8988T (cell line): ENCODE measurements at places on chromosomes 2 and 18.

GRCh38 chr2:137969418-137969765, 5.1 kb downstream of the HNMT start:
- DNase-seq: no peak

- DNase-seq: no peak
These were observed 20.2 kb upstream of the KLF11 start for GRCh38 chr2:10022966-10023662.

GRCh38 chr2:21067125-21067524, 23.3 kb upstream of the APOB start:
- no peak for DNase-seq

GRCh38 chr2:158734442-158734841, 60.7 kb upstream of the DAPL1 start:
- no peak for DNase-seq

- no peak for DNase-seq
These were observed 230.5 kb upstream of the SETBP1 start for GRCh38 chr18:44450226-44450625.

GRCh38 chr2:10385933-10386773, 62.0 kb downstream of the ODC1 start:
- DNase-seq: no peak

- DNase-seq: no peak
These were observed 1069.2 kb upstream of the SLC39A10 start for GRCh38 chr2:194587739-194588270.

DNA sequence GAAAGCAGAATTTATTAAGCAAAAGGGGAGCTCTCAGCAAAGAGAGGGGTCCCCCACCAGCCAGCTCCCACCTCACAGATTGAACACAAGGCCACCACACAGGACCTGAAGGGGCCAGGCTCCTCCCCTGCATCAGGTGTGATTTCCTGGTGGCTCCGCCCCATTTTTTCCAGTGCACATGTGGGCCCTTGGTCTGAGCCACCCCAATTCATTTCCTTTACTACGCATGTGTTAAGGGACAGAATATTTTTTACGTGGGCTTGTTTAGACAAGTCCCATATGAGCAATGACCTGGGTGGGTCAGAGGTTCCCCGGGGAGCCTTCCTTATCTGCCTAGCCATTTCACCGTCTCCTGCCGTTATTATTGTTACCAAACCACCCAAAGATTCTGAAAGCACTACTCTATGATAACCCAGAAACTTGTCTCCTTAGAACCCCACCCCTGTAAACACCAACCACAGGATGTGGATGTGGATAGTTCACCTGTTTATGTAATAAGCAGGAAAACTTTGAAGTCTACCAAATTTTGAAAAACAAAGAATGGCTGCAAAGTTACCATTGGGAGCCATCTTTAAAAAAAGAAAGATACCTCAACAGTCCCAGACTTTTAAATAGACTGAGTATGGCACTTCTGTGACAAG, 191.7 kb downstream of the CD226 start:
- no peak for DNase-seq

DNA sequence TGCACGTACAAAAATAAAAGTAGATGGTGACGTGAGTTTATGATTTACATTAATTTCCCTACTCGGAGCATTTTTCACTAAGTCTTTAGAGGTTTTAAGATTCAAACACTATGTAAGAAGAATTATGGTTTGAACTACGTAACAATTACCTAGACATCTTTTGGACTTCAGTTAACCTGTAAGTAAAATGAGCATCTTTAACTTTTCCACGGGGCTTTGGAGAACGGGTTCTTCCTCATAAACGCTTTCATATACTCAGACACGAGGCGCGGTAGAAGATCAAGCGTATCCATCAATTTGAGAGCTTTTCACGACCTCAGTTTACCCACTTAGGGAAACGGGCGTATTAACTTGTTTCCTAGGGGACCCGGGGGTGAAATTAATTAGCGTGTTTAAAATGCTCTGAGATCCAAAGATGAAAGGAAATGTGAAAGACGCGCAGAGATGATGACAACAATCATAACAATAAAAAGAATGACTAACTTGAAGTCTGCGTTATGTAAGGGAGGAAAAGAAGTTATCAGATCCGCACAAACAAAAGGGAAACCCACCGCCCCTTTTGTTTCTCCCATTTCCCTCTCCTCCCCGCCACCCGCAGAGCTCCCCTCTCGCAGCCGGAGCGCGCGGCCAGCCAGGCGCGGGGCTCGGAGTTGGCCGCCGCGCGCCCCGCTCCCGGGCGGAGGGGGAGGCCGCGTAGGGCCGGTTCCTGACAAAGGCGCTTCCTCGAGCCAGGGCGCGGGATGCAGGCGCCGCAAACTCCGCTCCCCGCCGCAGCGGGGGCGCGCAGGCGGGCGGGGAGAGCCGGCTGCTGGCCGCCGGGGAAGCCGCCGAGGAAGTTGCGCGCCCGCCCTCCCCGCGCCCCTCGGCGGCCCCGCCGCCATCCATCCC, 807 bp downstream of the PELI1 start:
- DNase-seq: no peak

DNA sequence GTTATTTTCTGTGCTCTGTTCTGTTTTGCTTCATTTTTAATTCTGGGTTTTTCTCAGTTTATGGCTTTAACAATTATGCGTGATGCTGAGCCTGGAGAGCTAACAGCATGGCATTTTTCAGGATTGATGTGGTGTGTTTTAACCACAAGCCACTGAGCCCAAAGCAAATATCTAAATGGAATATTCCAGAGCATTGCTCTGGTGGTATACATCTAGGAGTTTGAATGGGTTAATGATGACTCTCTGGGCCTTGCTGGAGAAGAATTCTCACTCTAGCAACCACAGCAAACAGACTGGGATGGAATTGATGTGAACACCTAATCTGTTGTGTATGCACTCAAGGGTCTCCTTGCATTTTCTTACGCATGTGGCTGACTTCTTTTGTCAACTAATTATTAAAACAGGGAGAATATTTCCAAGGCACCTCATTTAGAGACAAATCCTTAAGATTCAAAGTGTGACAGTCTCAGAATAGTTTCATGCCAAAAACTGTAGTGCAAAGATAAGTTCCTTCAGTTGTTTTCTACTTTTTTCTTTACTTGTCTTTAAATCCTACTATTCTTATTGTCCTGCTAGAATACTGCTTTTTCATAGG, 164.0 kb downstream of the DTNA start:
- DNase-seq: no peak

DNA sequence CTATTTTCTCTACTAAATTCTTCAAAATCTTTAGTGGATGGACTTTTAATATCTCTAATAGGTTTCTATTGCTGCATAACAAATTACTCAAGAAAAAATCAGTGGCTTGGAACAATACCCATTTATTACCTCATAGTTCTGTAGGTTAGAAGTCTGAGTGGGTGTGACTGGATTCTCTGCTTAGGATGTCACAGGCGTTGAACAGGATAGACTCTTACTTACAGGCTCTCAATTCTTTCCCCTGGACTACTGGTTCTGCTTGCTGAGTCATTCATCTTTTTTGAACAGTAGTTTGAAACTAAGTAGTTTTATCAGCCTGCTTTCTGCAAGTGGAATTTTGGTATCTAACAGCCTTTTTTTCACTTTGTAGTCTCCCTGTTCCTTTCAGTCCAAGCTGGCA, 265.4 kb downstream of the ZNF385B start:
- no peak for DNase-seq

- DNase-seq: no peak
These were observed 79.9 kb downstream of the SH3RF3 start for GRCh38 chr2:109208951-109209335.

DNA sequence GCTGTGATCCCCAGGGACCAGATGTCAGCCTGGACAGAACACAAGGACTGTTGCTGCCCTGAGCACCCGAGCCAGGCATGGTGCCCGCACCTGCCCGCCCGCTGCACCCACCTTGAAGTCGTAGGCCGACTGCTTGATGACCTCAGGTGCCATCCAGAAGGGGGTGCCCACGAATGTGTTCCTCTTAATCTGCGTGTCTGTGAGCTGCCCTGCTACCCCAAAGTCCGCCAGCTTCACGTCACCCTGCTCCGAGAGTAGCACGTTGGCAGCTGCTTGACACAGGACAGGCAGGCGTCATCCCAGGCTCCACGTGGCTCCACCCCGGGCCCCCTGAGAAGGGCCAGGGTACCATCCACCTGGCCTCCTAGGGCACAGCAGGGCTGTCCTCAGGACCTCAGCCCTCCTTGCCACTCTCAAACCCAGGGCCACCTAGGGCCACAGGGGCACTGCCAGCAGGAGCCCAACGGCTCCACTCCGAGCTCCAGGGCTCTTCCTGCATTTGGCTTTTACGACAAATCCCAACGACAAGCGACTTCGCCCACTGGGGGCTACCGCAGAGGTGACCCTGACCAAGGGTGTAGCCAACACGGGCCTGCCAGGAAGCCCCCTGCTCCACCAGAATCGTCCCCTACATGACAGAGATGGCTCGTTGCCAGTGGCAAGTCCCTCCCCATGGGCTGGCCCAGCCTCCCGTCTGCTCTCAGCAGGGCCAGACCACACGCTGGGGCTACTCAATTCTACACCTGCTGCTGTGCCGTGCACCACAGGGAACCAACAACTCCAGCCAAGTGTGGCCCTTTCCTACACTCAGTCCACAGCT, 9.0 kb downstream of the STK25 start:
- DNase-seq: no peak

GRCh38 chr2:199814817-199815211, 36.2 kb downstream of the FTCDNL1 start:
- DNase-seq: no peak

GRCh38 chr2:48049371-48049770, 143.1 kb upstream of the FBXO11 start:
- no peak for DNase-seq

GRCh38 chr2:18976168-18976961, 382.1 kb downstream of the OSR1 start:
- no peak for DNase-seq

DNA sequence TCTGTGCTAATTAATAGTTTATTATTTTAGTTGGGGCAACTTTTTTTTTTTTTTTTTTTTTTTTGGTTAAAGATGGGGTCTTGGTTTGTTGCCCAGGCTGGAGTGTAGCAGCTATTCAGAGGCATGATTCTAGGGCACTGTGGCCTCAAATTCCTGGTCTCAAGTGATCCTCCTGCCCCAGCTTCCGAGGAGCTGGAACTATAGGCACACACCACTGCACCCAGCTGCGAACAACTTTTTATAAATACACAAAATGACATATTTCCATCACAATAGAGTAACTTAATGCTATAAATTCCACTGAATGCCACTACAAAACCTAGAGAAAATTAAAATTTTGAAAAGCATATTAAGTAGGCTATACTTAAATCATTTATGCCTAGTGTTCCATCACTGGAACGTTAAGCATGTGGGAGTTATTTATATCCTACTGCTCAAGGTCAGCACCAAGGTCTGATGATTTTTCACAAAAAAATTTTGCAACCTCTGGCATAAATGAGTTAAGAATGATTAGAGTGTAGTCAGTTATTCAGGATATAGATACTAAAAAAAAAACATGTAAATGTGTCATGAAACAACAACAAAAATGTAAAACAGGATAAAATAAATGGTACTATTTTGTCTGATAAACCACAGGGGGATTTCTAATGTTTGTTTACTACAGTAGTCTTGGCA, 46.8 kb downstream of the GFPT1 start:
- no peak for DNase-seq

- DNase-seq: peak; percentile 67
These were observed 25.4 kb upstream of the SLC66A3 start for GRCh38 chr2:11129598-11130449.

DNA sequence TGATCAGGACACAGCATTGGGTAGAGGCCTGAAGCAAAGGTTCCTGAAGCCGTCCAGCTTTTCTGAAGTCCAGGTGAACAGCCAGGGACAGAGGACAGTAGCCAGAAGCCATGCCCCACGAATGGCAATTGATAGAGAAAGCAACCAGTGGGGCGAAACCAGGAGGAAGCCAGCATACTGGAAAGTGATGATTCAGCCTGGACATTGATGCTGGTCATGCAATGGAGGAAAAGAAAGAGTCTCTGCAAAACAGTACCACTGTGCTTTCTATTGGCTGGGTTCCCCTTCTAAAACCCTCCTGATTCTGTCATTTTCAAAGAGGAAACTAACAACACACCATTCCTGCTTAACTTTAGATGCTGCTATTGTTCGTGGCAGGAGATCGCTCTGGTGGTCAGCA, 221.4 kb upstream of the EPAS1 start:
- DNase-seq: no peak

- DNase-seq: no peak
These were observed 404.4 kb downstream of the SOCS6 start for GRCh38 chr18:70693246-70693645.

- DNase-seq: no peak
These were observed 83.8 kb downstream of the LONRF2 start for GRCh38 chr2:100238471-100238870.

GRCh38 chr2:227513113-227513512, 41.2 kb downstream of the AGFG1 start:
- DNase-seq: no peak

- no peak for DNase-seq
These were observed 121.6 kb downstream of the SPP2 start for GRCh38 chr2:234172066-234172465.

GRCh38 chr2:66679442-66679841, 244.5 kb downstream of the MEIS1 start:
- no peak for DNase-seq

DNA sequence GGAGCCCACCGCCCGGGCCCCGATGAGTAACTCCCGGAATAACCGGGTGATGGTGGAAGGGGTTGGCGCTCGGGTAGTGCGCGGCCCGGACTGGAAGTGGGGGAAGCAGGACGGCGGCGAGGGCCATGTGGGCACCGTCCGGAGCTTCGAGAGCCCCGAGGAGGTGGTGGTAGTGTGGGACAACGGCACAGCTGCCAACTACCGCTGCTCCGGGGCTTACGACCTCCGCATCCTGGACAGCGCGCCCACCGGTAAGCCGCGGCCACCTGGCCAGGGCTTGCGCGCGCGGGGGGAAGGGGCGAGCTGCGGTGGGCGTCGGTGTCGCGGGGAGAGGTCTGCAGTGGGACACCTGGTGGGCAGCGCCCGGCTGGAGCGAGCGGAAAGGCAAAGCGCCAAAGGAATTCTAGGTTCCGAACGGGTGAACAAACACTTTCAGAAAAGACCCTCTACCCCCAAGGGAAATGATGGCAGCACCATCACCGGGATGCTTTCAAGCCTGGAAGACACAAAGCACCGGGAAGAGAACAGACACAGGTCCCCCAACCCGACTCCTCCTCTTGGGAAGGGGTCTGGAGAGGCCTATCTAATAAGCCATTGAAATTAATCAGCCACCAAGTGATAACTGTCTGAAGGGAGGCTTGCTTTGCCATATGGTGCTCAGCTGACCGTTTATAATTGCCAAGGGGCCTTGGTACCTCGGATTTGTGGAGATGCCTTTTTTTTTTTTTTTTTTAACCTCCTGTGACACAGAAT, 1.1 kb downstream of the MIB1 start:
- no peak for DNase-seq
